ENCODE measurements at places on chromosomes 7 and 10. TPM values are rescaled to one million over a fixed set of nuclear protein-coding genes. Genes with fewer than 3 reads are reported as not detected.

The MSS51 gene
- total RNA-seq, result 1.5 TPM

The SLC16A9 gene
- total RNA-seq, result 3.7 TPM

The SMO gene
- total RNA-seq, result 22.1 TPM

The TEX47 gene
- total RNA-seq, result not detected

The IGFBP3 gene
- total RNA-seq, result 197 TPM

The GIMAP5 gene
- 24.1 TPM for total RNA-seq

DNA sequence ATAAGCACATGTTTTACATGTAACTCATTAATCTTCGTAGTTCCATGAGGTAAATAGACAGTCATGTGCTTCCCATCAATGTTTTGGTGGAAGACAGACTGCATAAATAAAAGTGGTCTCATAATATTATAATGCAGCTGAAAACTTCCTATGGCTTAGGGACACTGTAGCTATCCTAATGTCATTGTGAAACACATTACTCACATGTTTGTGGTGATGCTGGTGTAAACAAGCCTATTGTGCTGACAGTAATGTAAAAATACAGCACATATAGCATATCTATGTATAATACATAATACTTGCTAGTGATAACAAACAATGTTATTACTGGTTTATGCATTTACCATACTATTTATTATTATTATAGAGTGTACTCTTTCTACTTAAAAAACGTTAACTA lies 37.2 kb upstream of the PLXDC2 start:
- no peak for DNase-seq

DNA sequence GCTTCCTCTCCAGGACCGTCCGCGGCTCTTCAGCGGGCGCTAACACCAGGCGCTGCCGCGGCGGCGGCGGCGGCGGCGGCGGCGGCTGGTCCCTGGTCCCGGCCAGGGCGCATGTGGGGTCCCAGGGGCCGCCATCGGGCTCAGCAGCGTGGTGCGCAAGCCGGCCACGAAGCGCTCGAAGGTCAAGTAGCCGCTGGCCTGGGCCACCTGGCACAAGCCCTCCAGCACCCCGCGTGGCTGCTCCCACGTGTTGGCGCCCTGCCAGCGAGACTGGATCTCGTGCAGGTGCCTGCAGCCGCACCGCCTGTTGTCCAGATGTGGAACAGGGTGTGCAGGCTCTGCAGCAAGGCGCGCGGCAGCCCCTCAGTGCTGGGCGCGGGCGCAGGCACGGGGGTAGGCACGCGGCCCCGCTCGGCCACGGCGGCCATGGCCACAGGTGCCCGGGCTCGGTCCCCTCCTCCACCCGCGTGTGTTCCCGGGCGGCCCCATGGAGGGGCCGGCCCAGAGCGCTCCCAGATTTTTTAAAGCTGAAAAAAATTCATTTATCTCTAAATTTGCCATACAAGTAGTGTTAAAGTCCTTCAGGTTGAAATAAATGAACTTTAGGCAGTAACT lies 884.2 kb upstream of the ZNF722 start:
- no peak for DNase-seq

- no peak for DNase-seq
These were observed 573.9 kb upstream of the PCDH15 start for GRCh38 chr10:55374917-55375316.

DNA sequence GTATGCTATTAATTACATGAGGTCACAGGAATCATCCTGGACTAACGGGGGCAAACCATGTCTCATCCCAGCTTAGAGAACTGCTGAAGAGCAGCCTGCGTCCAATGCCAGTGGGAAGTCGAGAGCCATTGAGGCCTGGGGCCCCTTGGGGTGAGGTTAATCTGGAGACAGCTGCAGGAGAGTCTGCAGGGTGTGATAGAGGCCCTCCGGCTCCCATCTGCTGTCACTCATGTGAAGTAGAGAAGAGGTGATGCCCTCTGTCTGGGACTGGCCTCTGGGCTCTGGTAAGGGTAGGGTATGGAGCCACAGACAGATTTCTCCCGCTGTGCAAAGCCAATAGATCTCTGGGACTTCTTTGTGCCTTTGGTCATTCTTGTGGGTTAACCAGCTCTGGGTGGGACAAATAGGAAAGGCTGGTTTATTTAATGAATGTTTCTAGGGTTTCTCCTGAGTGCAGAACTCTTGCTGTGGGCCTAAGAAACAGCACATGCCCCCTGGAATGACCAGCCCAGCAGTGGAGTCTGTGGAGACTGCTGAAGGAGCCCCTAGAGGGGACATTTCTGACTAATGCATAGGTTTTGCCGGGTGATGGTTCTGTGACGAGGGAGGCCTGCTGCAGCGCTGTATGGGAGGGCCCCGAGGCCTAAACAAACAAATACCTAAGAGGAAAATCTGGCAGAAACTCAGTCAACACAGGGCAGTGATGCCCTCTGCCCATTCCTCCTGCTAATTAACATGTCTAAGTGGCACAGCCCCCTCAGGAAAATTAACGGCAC lies 34.5 kb downstream of the CRHR2 start:
- peak; percentile 44 for DNase-seq

GRCh38 chr10:51008346-51008745 lies 65.9 kb upstream of the PRKG1 start:
- no peak for DNase-seq

GRCh38 chr7:105003275-105003674 lies 10.7 kb upstream of the KMT2E start:
- DNase-seq, result no peak

All from vagina (tissue), 2 donors.